Right renal cortex interstitium (tissue), 3 donors: ENCODE measurements at places on chromosomes 7 and 10.

DNA sequence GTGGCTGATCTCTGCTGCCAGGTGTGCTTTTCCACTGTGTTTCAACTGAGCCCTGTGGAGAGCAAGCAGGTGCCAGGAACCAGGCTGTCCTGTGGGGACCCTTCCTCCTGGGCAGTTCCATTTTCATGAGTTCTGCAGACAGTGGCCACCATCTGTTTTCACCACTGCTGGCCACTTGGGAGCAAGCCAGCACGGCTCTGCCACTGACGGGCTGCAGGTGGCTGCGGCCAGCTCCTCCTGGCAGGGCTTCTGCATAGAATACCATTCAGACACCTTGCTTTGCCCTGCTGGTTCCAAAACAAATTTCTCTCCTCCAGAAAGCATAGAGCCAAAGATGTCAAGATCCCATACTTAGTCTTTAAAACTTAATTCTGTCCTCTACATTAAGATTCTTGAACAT lies 48.3 kb downstream of the LANCL2 start:
- DNase-seq, result no peak

DNA sequence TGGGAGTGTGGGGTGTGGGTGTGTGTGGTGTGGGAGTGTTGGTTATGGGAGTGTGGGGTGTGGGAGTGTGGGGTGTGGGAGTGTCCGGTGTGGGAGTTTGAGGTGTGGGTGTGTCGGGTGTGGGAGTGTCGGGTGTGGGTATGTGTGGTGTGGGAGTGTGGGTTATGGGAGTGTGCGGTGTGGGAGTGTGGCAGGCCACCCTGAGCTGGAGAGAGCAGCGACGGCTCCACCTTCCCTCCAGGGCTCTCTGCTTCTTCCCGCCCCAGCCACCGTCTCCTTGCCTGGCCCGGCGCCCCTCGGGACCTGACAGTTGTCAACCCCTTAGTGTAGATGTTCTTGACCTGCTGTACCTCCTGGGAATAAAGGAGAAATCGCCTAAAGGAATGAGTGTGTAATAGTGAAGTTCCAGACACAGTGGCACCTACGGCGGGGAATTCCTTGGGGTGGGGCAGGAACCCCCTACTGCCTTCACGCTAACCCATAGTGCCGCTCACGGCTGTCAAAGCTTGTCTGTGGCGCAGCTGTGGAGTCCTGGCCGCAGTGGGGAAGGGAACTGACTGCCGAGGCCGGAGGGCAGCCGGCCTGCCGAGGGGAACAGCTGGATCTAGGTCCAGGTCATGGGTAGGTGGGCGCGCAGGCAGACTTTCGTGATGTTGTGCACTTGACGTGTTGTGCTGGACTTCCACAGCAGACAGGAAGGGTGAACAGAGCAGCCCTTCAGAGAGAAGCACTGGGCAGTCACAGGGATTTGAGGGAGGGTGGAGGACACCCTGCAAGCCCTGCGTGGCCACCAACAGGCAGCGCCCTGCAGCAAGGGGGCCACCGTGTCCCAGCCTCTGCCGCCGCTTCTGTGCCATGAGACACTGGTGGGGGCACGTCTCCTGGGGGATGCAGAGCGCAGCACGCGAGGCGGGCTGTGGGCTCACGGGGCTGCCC lies 49.0 kb upstream of the EN2 start:
- no peak for DNase-seq

- DNase-seq, result no peak
Measured at GRCh38 chr10:6916601-6917000, 336.5 kb upstream of the PRKCQ start.

DNA sequence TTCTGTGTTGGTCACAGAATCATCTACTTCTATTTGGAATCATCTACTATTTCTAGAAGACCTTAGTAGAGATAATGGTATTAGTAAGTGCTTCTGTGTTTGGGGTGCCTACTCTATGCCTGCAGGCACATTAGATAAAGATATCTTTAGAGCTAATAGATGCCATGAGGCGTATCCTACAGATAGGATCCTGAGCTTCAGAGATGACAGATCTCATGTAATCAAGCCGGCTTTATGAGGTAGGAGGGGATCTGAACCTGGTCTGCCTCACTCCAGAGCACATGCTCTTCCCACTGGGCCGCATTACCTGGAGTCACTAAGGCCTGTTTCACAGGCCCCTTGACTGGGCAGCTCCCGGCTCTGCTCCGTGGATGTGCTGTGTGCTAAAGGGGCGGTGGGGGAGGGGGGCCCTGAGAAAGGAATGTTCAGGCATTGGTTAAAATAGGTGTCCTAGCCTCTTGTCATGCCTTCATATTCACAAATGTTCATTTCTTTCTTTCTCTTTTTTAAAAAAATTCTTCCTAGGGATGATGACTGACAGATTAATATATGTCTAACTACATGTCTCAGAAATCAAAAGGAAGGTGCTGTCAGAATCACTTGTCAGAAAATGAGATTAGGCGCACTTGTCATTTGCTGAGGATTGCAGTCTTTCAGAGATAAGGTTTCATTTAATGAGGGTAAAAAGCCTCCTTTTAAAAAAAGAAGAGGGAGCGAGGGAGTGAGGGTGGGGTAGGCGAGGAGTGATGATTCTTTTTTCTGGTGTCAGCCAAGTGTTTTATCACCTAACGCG lies 458.0 kb upstream of the GALNT17 start:
- no peak for DNase-seq
